Panc1 (cell line): ENCODE measurements at places on chromosomes 1 and 21.

DNA sequence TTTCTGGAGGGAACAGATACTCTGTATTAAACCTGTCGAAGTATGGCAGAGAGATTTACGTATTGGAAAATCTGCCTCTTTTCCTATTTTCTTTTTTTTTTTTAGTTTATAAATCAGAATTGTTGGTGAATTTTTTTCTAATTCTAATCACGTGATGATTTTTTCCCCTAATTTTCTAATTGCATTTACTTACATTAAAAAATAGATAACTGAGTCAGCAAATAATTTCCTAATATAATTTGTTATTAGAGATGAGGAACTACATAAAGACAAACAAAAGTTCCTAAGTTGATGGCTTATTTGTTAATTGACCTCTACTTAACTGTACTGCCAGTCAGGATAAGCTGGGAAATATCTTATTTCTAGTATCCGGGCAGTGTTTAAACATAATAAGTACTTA lies 34.6 kb downstream of the SNX7 start:
- no peak for DNase-seq

- no peak for DNase-seq
Observed at GRCh38 chr1:3543076-3544039, 68.0 kb downstream of the MEGF6 start.

DNA sequence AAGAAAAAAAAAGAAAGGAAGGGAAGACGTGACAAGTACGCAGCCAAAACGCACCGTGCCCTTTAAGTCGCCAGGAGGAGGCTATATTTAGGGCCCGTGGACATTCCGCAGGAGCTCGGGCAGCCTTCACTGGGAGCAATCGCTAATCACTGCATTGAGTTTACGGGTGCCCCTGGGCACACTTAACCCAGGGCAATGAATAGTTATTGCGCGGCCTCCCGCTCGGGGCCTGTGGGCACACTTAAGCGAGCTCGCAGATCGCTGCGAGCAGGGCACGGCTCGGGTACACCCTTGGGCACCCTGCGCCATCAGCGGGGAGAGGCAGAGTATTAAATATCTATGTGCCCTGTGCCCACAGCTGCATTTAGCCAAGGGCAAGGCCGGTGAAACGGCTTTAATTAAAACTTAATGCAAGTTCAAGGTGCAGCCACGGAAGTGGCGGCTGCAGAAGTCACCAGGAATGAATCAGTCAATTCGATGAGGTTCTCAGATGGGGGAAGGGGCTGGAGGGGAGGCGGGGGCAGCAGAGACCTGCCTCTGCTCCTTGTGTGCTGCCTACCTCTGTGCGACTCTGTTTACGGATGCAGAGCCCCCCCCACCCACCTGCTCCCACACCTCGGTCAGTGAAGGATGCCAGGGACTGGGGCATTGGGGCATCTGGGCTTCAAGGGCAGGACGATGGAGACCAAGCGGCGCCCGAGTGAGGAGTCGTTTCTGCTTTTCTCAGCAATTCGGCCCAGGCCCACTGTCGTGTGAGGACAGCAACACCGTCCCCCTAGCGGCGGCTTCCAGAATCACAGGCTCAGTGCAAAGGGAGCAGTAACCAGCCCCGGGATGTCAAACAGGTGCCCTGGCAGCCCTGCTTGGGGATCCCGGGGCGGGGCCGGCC lies 51.8 kb upstream of the TARDBP start:
- DNase-seq = peak; percentile 28

- DNase-seq = no peak
Observed at GRCh38 chr21:35905963-35906345, 154.4 kb downstream of the SETD4 start.

DNA sequence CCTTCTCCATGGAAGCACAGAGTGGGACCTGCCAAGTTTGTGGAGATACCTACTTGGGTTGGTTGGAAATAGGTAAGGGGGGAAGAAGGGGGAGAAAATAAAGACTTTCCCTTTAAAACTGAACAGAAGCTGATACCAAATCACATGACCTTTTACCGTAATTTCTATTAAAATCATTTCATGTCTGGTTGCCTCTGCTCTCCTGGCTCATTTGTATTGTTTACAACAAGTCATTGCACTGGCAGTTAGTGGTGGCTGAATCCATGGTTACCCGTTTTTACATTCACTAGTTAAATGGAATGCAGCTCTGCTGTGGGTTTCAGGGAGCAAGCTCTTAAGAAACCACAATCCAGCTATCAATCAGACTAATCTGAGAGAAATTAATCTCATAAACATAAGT lies 353.7 kb upstream of the ESRRG start:
- DNase-seq = no peak

DNA sequence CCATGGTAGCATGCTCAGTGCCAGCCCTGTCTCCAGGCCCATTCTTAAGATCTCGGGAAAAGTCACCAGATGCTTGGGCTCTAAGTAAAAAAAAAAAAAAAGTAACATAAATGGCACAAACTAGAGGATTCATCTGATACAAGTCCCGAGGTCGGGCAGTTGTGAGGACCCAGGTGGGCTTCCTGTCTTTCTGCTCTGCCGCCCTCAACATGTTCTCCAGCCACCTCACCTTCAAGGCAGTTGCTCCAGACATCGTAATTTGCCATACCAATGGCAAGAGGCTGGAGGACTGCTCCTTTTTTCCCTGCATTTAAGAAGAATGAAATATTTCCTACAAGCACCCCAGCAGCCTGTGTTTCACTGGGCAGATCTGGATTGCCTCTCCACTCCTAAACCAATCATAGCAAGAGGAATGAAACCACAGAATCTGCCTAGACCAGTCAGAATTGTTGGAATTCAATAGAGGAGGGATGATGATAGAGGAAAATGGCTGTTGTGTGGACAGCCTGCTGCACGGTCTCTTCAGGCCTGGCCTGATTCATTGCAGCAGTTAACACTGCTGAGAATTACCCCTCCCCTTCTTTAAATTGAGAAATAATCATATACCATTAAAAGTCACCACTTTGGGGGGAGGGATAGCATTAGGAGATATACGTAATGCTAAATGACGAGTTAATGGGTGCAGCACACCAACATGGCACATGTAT lies 5.4 kb downstream of the HMGN2 start:
- no peak for DNase-seq

- no peak for DNase-seq
Observed at GRCh38 chr1:210663730-210664573, 335.2 kb downstream of the HHAT start.

DNA sequence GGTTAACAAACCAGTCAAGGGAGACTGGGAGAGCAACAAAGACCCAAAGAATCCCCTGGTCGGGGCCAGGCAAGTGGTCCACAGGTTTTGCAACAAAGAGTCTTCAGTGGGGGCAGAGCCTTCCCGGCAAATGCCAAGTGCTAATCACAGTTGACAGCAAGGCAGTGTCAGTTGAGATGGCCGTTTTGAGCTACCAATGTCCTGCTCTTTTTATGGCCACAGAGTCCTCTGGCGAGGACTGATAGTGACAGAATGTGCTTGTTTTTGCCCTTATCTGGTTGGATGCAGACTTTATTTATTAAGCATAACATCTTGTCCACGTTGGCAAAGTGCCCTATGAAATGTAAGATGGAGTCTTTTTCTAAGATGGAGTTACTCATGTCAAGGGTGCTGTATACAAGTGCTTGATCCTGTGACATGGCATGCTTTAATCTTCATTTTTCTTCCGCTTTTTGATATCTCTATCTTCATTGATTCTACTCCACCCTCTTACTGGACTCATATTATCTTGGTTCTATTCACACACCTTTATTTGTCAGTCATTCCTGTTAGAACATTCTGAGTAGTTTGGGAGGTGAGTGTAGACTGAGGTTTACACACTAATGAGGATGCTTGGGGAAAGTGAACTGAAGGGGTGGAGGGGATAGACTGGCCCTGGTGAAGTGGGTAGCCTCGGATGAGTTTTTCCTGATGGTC lies 51.8 kb downstream of the KCNK1 start:
- DNase-seq = no peak

DNA sequence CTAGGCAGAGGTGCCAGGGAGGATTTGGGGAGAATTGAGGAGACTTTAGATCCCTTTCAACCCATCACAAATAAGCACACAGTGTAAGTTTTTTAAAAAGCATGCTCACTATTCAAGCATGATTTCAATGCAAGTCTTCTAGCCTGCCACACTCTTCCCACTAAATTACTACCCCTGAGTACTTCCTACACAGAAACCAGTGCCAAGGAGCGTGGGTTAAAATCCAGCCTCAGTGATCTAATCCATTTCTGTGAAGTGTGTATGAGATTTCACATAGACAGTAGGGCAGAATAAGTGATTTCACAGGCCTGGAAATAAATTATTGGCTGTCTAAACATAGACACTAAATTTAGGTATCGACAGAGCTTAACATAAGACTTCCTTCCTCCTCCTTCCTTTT lies 142.9 kb upstream of the ATP1B1 start:
- no peak for DNase-seq

GRCh38 chr21:41894922-41895557 lies 15.9 kb upstream of the PRDM15 start:
- DNase-seq = no peak

DNA sequence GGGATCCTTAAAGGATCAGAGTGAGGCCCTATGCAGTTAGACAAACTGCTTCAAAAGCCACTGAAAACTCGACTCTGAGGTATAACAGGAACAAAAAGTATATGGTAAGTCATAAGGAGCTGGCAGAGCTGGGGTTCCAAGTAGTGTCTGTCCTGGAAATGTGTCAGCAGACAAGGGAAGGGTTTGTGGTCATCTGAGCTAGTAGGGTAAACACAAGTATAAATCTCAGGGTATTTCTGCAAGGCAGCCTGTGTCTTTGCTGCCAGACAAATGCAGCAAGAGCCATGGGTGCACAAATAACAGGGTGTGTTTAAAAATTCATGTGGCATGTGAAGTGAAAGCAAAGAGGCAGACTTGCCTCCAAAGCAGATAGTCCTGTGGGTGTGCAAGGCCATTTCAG lies 759.0 kb upstream of the ADAMTS5 start:
- DNase-seq = no peak

GRCh38 chr21:30164796-30165195 lies 1.8 kb downstream of the CLDN17 start:
- no peak for DNase-seq

- DNase-seq = no peak
Observed at GRCh38 chr1:153752571-153753195, 22.5 kb upstream of the SLC27A3 start.
